Progenitor cell of endocrine pancreas (in vitro differentiated cells): ENCODE measurements at places on chromosomes 12 and 14.

- no peak for DNase-seq
Observed at GRCh38 chr12:109765446-109765810, 51.8 kb downstream of the FAM222A start.

DNA sequence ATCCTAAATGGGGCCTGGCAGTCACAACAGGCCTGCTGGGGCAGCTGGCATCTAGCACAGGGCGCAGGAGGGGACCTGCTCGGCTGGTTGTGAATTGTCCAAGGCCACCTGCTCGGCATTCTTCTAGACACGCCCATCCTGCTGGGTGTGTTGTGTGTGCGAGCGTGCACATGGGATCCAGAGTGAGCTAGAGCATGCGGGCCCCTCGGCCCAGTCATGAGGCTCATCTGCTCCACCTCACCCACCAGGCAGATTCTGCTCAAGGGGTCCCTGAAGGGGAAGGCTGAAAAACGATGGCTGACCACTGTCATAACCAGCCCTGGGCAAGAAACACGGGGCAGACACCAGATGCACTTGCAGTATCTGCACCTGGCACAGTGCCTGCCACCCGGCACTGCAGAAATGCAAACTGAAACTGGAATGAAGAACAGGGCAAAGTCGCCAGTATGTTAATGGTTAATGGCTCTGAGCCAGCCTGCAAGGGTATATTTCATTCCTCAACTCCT lies 31.8 kb downstream of the MAX start:
- no peak for DNase-seq

GRCh38 chr14:98957211-98958047 lies 314.6 kb downstream of the BCL11B start:
- no peak for DNase-seq

DNA sequence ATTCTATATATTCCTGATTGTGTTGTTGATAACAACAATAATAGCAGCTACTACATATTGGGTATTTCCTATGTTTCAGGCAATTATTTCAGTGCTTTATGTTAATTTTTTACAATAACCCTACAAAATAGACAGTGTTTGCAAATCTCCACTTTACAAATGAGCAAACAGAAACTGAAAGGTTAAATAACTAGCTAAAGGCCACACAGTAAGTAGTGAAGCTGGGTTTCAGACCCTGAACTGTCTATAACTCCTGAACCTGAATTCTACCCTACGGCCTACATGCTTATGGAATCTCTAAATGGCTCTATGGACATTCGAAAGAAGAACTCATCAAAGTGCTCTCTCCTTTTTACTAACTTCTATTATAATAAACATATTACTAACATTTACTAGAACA lies 19.7 kb upstream of the NUDT4 start:
- no peak for DNase-seq

- DNase-seq = peak; percentile 64
Observed at GRCh38 chr14:53953002-53953827, 3.4 kb downstream of the BMP4 start.

DNA sequence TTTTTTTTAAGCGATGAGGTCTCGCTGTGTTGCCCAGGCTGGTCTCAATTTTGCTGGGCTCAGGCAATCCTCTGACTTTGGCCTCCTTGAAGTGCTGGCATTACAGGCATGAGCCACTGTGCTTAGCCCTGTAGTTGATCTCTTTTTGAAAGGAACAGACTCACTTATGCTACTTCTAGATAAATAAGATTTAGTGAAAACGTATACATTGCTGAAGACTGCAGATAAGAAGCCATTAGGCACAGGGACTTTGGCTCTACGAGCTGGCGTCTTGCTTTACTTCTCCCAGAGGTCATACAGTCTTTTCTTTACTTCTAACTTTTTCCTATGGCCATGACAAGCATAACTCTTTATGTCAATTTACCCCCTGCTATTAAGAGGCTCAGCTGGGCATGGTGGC lies 9.4 kb downstream of the PTGR2 start:
- no peak for DNase-seq

DNA sequence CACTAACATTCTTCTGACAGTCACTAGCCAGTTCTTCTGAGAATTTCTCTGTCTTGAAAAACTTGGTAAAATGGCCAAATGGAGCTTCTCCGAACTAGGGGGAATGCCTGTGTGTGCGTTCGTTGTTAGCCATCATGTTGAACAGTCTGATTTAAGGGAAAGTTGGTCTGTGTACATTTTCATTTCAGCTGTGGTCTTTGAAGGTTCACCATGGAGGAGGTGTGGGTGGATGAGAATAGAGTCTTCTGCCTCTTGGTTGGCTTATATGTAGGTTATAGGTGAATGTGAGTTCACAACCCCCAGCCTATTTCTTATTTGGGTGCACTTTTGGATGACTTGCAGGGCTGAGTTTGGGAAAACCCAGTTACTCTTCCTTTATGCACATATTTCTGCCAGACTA lies 12.9 kb downstream of the ETV6 start:
- DNase-seq = no peak

DNA sequence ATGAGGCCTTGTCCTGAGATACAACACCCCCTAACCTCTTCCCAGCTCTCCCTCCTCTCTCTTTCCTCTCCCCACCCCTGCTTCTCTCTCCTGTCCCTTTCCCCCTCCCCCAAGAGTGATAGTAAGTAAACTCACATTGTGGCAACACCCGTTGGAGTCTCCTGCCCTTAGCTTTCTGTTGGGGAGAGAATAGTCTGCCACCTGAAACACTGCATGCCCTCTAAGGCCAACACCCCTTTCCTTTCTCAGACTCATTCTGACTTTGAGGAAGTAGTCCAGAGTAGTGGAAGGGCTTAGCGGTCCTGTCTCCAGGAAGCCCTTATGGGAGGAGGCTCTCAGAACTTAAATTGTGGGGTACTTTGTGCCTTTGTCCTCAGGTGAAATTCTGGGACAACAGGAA lies 95.2 kb downstream of the PRKCH start:
- DNase-seq = no peak

GRCh38 chr12:11758510-11759493 lies 109.3 kb downstream of the ETV6 start:
- DNase-seq = no peak

DNA sequence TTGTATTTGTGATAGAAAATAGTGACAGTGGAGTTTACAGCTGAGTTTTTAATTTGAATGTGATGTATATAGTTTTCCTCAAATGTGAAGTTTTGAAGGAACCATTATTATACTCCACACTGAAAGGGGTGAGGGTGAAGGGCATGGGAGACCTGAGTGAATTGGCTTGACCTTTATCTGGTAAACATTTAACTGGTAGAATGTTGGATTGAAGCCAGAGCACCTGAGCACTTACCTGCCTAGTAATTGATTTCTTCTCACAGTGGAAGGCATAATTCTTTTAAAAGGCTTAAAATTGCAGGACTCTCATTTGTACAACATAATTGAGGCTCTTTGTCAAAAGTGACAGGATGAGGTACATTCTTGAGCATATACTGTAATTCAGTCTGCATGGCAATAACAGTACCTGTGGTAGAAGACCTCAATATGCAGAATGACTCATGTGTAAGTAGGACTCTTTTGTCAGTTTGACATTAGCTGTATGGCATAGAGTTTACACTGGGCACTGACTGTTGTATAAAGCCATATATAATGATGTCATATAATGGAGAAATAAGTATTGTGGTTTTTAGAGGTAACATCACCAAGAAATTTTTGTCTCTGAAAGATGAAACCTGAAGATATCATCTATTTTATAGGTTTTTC lies 309.6 kb downstream of the TMTC2 start:
- DNase-seq = no peak

DNA sequence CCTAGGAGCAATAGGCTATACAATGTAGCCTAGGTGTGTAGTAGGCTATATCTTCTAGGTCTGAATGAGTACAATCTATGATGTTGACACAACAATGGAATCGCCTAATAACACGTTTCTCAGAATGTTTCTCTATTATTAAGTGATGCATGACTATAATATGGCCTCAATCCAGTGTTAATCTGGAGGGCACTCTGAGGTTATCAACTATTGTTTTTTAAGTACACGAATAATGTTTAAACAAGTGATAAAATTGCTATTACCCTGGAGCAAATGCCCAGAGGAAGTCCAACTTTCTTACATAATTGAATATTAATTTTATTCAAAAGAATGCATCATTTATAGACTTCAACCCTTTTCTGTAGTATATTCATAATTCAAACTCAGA lies 16.4 kb upstream of the CNIH1 start:
- DNase-seq = no peak

GRCh38 chr14:96741151-96741977 lies 55.8 kb upstream of the VRK1 start:
- peak; percentile 72 for DNase-seq

DNA sequence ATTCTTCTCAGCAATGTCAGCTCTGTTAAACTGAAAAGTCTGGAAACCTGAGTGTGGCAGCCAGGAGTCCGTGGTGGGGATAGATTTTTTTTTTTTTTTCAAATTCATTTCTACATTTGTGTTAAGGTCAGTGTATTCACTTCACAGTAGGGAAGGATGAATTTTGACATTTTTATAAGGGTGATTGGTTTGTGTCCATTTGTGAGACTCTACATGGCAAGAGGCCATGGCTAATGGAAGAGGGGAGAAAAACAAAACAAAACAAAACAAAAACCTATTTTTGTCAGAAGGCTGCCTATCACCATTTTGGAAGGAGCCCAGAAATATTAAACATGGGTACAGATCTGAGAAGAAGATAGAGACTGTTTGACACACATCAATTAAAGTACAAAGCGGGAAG lies 176.1 kb downstream of the RMST start:
- no peak for DNase-seq

GRCh38 chr12:98916106-98916505 lies 271.0 kb downstream of the APAF1 start:
- DNase-seq = no peak

DNA sequence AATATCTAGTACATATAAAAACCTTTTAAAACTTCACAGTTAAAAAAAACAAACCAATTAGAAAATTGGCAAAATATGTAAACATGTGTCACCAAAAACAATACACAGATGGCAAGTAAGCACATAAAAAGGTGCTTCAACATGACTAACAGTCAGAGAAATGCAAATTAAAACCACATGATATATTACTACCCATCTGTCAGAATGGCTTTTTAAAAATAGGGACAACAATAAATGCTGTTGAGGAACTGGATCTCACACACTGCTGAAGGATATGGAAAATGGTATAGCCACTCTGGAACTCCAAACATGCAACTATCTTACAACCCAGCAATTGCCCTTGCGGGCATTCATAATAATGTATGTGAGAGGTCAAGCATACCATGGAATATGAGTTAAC lies 1153.6 kb downstream of the FLRT2 start:
- DNase-seq = no peak

DNA sequence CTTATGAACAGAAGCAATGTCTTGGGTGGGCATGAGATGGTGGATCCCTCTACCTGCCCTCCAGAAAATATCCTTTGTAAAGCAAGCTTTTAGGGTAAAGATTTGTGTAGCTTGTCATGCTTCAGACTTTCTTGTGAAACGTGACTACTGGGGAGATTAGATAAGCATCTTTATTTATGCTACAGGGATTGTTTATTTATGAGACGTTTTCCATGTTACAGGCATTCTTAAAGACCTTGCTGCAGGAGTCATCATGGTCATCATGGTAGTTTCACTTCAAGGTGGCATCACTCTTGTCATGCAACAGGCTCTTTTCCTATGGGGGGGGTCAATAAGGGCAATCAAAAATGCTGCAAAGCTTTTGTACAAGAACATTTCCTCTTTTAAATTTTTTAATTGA lies 8.2 kb upstream of the MIS18BP1 start:
- DNase-seq = no peak

DNA sequence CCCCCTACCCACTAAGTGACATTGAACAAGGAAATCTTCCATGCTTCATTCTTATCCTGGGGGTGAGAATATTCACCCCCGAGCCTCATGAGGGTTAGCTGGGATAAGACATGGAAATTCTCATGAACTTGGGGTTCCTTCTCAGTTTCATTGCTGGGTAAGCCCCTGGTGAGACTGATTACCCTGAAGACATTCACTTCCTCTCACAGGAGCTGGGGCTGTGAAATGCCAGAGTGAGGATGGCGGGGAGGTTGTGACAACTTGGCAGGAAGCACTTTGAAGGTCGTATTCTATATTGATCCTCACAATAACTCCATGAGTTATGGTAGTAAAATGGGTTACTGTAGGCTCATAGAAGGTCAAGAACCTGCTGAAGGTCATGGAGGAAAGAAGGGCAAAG lies 43.5 kb downstream of the ESRRB start:
- DNase-seq = no peak

GRCh38 chr14:91363776-91364523 lies 53.7 kb downstream of the CCDC88C start:
- no peak for DNase-seq

DNA sequence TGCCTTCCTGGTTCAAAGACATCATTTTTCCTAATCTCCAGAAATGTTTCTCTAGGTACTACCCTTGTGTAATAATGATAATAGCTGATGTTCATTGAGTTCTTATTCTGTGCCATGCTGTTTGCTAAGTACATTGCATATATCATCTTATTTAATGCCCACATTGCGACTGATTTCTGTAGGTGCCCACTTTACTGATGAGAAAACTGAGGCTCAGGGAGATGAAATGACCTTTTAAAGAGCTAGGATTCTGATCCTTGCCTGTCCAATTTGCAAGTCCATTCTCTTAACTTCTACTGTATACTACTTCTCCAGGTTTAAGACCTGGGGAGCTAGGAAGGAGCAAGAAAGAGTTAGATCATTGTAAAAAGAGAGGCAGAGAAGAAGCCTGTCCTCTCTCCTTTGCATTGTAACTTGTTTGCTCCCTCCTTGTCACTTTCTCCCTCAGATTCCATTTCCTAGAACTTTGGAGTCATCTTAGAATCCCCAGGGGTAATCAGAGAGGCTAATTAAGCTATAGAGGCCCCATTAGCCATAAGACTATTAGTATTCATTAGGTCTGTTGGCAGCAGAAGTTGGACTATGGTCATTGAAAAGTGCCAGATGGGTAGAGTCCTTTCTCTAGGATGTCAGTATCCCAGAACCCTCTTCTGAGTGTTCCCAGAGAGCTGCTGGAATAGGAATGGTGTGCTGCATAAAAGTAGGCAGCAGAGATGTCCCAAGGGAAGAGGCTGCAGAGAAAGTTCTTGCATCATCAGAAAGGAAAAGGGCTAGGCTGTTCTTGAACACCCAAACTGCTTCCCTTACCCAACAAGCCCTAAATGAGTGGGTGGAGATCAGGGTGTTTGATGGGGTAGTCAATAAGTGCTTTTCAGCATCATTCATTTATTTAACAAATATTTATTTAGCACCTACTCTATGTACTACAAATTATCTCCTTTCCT lies 3.1 kb downstream of the DGKA start:
- DNase-seq = no peak

- DNase-seq = no peak
Observed at GRCh38 chr12:131218026-131218922, 264.6 kb downstream of the ADGRD1 start.
